ELF-1 (cell line): ENCODE measurements at places on chromosomes 6 and 20.

GRCh38 chr6:56445818-56446217 is 196.9 kb downstream of the DST start:
- no peak for DNase-seq

DNA sequence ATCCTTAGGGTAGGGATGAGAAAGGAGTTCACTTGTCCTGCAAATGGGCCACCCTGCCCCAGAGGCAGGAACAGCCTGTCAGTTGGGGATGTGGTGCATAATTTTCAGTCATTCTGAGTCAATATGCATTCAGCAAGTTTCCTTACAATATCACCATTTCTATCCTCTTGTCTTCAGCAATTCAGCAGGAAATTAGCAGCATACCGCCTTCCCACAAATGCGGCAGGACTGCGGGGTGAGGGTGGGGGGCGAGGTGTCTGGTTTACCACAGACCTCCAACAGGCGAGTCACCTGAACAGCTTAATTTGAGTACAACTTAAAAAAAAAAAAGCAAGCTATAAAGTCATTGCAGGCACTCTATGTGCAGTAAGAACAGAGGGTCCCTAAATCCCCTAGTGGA is 126.8 kb downstream of the MAP3K7 start:
- DNase-seq = no peak

GRCh38 chr6:25997921-25998320 is 35.3 kb downstream of the TRIM38 start:
- DNase-seq = no peak

- no peak for DNase-seq
These were observed 482.1 kb upstream of the CITED2 start for GRCh38 chr6:139856562-139856961.

DNA sequence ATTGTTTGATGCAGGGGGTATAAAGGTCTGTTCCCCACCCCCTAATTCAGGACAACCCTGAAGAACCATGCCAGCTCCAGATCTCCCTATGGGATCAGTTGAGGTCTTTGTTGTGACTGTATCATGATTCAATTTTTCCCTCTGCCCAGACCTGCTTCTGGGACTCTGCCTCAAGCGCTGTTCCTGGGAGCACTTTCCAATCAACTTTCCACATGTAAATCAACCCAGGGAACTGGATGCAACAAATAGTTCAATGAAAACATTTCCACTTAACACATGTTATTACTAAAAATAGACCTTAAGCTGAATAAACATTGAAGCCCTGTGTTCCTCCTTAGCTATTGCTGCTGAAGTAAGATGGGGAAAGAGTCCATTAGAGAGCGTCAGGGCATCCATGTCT is 139.5 kb downstream of the C6orf58 start:
- no peak for DNase-seq

- DNase-seq = no peak
These were observed 582.3 kb upstream of the GJE1 start for GRCh38 chr6:141550471-141550870.
